ENCODE measurements at places on chromosomes 4 and X.

- DNase-seq, result no peak
These were observed 101.2 kb upstream of the MYOZ2 start for GRCh38 chr4:119034276-119035008.

DNA sequence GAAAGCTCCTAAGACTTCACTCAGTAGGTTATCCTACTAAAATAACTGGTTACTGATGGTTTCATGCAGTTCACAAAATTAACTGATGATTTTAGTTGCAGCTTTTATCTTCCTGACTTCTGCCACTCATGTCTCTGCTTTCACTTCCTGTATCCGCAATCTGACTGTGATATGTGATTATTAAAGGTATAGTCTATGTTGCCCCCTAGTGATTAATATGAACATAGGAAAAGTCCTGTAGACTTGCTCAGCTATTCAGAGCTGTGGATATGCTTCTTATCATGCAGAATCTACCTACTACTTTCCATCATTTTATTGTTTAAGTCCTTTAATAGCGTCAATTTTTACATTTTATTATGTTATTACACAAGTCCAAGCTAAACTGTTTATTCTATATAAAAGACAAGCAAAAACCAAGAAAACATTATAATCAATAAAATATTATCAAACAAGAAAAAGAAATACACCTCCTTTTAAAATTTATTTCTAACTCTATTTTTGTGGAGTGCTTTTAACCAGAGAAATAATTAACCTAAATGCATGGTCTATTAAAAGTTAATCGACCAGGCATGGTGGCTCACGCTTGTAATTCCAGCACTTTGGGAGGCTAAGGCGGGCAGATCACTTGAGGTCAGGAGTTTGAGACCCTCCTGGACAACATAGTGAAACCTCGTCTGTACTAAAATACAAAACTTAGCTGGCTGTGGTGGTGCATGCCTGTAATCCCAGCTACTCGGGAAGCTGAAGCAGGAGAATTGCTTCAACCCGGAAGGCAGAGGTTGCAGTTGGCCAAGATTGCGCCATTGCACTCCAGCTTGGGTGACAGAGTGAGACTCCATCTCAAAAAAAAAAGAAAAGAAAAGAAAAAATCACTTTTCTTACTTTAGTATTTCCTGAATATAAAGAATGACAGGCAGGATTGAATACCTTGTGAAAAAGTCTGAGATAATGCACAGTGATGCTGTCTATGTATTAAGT lies 40.4 kb upstream of the TLR2 start:
- peak; percentile 5 for DNase-seq

DNA sequence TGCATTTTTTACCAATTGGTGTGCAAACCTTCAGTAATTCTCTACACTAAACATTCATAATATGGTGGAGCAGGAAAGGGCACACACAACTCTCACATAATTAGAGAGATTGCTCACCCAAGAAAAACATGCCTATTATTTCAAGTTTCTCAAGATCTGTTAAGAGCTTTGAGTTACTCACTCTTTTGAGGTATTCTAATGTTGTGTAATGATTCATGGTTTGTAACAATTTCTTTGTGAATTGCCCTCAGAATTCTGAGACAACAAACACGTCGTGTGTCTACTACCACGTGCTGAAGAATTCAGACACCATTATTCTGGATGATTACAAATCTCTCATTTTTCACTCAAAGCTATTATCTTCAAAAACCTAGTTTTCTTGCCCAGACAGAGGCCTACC lies 82.8 kb downstream of the PDGFC start:
- no peak for DNase-seq

DNA sequence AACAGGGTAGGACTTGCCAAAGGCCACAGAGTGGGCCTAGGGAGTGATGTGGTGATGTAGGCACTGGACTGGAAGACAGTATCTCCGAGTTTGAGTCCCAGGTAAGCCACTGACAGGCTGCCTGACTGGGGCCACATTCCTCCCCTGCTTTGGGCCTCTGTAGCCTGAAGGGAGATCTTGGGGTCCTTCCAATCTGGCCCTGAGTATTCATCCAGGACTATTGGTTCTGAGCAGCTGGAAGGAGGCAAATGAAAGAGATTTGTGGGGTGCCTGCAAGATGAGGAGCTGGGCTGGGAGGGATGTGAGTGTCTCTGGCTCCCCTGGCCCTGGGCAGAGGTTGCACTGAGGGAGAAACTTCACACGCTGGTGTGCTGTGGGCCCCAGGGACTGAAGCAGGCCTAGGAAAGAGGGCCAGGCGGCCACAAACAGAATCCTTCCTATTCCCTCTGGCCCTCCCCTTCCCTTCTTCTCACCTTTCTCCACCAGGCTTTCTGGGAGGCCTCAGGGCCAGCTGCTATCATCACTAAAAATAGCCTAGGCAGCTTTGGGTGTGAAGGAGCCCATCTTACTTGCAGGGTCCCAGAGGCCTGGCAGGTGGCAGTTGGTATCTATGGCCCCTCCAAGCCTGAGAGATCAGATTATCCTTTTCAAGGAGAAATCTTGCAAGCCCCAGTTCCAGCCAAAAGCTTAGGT lies 70.1 kb downstream of the PJA1 start:
- no peak for DNase-seq

DNA sequence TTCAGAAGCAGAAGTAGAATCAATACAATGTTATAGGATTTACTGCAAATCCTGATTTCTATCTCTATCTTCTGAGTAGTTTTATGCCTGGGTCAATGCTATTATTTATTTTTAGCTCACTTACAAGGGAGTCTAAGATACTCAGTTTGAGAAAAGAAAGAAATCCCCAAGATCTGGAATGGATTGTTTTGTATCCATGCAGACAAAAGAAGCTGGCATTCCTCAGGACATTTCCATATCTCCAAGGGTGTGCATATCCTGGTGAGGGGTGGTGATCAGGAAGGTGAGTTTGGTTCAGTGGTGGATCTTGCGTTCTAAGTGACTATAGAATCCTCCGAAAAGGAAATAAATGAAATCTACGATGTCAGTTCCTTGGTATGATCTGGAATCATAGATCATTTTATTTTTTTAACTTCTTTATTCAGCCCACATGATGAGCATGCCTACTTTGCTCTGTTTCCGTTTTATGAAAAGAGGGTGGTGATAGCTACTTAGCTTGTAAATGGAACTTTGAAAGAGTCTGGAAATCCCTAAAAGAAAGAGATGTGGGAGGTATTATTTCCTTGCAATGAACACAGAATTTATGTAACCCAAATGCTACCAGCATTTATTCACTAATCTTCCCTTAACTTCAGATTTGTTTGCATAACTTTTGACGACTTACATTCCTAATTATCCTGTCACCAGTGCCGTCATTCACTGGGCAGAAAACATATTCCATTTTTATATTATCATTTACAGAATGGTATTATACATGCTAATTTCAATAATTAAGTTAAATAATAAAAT lies 81.1 kb upstream of the RAPGEF2 start:
- no peak for DNase-seq

DNA sequence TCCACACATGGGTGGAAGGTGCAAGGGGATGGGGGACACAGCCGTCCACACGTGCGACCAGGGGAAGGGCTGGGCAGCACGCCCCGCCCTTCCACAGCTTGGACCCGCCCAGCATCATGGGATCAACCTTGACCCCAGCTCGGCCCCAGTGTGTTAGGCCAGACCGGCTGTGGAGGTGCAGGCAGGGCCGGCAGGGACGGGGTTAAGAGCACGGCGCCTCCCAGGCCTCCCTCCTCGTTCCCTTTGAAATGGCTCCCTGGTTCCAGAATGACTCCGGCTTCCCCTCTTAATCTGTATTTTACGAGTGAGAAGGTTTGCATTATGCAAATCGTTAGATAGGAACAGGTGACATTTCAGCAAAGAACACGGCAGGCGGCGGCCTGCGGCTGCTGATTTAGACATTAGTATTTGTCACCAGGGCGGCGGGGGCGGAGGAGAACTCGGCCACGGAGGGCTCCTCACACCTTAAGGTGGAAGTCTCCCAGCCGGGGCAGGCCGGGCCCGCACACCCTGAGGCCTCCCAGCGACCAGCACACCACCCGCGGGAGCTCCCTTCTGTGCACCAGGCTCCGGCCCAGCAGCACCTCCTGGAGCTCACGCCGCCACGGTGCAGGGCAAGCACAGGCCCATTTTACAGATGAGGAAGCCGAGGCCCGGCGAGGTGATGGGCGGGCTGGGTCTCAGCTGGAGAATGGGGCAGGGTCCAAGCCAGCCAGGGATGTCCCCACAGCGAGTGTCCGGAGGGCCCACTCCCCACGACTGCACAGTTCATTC lies 116.1 kb downstream of the FAM53A start:
- no peak for DNase-seq

GRCh38 chrX:153828723-153829548 lies 1.4 kb downstream of the PDZD4 start:
- no peak for DNase-seq

GRCh38 chr4:99457270-99457669 lies 22.1 kb upstream of the ADH7 start:
- no peak for DNase-seq

DNA sequence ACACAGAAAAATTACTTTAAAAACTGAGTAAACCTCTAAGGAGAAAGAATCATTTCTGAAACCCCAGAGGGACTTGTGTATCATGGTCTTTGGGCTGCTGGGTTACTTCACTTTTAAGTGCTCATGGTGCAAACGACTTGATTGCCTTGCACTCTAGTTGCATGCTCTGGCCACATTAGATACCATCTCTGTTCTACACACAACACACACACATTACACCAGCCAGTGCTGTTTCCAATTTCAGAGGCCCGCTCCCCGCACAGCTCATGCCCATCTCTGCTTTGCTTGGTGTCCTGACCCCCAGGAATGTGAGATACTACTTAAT lies 2.1 kb downstream of the PPP3CA start:
- no peak for DNase-seq

DNA sequence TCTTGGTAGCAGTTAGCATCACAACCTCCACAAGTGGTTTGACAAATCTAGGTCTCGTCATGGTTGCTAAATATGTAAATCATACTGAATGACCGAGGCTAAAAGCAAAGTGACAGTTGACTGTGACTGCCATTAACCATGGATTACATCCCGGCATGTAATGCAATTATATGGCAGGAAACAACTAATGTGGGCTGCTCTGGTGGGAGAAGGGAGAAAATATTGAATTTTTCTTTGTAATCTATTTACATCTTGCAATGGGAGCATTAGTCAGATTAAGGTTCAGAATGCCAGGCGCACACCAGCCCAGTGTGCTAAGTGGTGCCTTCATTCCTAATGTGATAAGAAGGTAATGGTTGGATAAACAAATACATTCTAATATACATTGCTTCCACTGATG lies 35.8 kb downstream of the UNC5C start:
- DNase-seq, result no peak

- no peak for DNase-seq
These were observed 216.6 kb upstream of the TLL1 start for GRCh38 chr4:165656399-165656798.

GRCh38 chr4:121989715-121990114 lies 37.9 kb upstream of the TRPC3 start:
- no peak for DNase-seq

DNA sequence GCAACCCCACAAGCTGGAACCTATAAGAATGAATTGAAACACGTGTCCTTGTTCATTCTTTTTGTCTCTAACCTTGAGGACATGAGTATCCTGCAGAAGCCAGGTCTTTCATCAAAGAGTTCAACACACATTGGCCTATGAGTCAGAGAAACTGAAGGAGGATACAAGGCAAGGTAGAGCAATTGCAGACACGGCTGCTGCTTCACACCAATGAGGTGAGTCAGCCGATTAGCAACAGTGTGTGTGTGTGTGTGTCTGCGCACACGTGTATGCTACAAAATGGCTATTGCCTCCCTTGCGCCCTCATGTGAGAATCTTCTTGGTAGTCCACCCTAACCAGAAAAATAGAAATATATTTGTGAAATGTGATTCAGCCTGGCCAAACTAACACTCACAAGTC lies 1477.7 kb upstream of the IGFBP7 start:
- no peak for DNase-seq

DNA sequence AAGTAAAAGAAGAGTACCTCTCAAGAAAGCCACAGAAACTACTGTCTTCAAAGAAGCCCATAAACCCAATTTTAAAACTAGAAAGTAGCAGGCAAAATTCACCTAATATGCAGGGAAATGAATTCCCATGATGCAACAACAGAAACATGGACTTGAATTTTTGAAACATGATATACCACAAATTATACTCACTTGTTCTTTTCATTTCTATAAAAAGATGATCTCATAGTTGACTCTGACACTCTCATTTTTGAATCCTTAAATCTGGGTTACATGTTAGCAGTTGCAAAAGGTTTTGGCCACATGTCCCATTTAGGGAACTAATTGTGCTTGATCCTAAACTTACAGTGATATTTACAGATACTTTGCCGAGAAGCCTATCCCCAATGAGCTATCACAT lies 1130.8 kb downstream of the FAT4 start:
- no peak for DNase-seq

DNA sequence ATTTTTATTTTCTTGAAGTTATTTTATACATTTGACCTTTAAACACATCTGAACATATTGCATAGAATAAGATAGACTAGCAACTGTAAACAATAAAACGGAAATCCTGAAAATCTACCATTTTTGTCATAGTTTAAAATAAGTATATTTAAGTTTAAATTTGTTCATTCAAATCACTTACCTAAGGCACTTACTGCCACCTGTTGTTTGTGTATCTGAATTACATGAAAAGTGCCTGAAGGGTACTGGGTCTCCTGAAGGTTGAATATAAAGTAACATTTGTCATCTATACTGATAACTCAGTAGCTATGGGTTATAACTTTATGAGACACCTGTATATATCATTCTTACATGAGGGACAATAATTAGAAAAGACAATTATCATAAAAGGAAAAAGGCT lies 38.6 kb downstream of the TRPC5 start:
- DNase-seq, result no peak
